Activated gamma-delta T cell treated with Interleukin-2 at 50 U/mL for 16 hours (primary cell): ENCODE measurements at places on chromosomes 3 and 15.

GRCh38 chr15:34691034-34691433 lies 63.8 kb downstream of the GJD2 start:
- DNase-seq: no peak

DNA sequence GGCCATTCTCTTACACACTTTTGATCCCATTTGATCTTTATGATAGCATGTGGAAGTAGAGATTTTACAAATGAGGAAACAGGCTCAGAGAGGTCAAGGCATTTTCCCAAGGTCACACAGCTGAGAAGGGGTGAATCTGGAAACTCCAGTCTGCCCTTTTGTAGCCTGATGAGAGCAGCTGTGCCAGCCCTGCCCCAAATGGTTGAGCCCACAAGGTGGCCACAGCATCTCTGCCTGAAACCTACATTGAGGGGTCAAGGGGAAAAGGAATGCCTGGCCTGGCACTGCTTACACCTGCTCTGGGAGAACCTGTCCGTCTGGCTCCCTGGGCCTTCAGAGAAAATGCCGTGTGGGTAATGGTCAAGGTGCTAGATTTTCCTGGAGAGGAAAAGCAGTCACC lies 200.2 kb upstream of the LINGO1 start:
- DNase-seq: no peak

DNA sequence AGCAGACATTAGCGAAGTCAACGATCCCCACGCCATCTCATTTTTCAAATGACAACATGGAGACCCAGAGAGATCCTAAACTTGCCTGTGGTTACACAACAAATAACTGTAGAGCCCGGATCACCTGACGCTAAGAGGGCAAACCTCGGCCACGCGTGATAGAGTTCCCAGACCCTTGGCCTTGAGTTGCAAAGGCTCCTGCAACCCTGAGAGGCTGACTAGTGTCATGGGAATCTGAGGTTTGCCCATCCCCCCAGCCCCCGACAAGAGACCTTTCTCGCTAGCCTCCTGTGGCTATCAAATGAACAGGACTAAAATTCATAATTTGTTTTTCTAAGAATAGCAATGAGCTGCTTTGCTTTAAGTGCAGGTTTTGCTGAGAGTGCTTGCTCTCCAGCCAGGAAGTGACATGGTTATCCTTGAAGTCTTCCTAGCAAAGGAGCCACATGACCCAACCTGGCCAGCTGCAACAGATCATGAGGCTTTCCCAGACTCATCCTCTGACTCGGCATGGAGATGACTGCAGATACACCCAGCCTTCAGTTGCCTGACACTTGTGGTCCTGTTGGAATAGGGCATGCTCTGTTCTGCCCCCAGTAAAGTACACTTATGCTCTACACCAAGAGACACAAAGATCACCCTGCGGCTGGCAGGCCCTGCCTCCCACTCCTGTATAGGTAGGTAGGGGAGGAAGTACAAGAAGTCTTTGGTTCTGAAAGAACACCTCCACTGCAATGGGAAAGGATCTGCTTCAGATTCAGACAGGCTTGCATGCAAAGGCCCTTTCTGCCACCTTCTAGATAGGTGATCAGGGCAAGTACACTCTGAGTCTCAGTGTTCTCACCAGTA lies 36.0 kb downstream of the MCF2L2 start:
- DNase-seq: no peak

DNA sequence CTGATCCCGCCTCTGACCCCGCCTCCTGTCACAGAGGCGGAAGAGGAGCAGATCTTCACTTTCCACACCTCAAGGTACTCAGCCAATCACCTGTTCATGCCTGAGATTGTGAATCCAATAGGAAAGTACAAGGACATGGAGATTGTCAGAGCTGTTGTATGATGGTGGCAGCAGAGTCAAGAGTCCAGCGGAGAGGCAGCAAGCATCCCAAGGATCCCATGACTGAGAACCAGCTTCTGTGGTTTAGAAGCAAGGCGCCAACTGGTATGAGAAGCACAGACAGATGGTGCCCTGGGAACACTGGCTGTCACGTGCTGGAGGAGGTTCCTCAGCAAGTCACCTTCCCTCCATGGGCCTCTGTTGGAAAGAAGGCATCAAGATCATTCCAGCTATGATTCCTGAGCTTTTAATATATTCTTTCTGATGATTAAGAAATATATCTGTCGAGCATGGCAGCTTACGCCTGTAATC lies 93.9 kb downstream of the CPN2 start:
- DNase-seq: no peak

DNA sequence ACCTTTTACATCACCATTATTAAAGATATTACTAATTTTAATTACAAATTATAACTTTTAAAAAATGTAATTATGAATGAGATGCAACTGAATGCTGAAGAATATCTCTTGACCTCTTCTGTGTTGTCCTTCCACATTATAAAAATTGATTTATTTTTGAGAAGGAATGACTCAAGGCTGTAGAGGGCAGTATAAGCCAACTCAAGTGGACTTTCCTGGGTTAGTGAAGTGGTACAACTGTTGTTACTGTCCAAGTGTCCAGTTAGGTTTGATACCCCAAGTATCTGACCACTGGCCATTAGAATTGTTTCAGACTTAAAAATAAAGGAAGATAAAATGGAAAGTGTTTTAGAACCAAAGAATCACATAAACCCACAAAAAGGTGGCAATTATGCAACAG lies 51.9 kb downstream of the BBX start:
- DNase-seq: no peak

DNA sequence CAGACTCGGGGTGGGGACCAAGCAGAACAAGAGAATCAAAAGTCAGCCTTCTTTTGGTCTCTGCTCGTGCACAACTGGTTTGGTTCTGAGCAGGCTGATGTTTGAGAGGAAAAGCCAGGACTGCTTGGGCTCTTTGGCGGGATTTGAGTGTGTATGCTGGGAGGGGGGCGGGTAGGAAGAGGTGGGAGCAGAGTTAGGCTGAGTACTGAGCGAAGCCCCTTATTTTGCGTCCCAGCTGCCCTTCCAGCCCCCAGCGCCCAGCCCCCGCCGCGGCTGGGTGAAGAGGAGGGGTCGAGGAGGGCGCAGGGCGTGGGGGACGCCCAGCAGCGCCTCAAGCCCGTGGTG lies 153.5 kb upstream of the GOLIM4 start:
- no peak for DNase-seq

- no peak for DNase-seq
Measured at GRCh38 chr3:27589795-27590194, 105.6 kb upstream of the SLC4A7 start.

DNA sequence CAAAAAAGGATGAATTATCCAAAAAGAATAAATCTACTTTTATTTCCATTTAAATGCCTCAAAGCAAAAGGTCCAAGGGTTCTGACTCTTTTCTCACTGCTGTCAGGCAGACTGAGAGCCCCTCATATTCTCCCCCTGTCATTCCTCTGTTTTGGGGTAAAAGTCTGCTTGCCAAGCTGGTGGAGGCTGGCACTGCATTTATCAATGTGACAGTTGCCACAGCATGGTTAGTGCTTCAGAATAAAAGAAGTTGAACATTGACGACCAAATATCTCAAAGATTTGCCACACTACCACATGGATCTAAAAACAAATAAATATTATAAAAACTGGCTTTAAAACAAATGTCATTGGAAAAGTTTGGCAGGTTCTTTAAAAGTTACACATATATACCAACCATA lies 89.2 kb upstream of the SNRK start:
- no peak for DNase-seq

DNA sequence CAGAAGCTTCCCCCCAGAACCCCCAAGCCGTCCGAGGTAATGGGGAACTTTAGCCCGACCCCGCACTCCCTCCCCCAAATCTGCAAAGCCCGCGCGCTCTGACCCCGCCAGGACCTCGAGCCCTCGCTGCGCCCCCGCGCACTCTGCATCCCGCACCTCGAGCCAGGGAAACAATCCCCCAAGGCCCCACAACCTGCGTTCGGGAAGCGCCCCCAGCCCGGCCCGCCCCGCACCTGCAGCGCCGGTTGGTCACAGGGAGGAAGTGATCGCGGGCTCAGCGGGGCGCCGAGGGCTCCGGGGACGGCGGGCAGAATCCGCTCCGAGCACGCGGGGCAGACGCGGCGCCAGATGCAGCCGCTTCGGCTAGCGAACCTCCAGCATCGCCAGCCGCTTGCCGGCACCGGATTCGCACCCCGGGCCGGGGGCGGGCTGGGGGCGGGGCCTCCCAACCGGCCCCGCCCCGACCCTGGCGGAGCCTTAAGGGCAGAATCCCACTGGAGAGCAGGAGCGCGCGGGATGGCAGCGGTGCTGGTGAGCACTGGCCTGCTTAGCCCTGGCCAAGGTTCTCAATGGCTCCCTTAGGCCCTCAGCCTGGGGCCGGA lies at the start of gene CAMKV:
CAMKV (minus strand) TSS at position 382 of the 602 bp plus-strand sequence. CDS start 7,518 bp downstream, outside the sequence.
- no peak for DNase-seq

DNA sequence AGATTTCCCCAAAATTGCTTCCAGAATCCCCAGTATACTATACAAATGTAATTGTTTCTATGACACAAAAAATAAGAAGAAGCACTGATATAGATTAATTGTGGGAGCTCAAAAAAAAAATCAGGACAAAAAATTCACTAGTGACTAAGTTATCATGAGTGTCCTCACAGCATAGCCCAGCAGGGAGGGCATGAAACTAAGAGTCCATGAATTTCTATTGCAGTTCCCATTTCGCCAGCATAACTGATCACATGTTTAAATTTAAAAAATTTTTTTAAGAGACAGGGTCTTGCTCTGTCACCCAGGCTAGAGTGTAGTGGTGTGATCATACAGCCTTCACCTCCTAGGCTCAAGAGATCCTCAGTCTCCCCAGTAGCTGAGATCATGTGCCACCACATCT lies 10.6 kb downstream of the NCEH1 start:
- no peak for DNase-seq

GRCh38 chr15:40282147-40282868 lies 556 bp downstream of the ANKRD63 start:
- DNase-seq: peak; percentile 46

GRCh38 chr3:118968111-118968510 lies 66.5 kb downstream of the IGSF11 start:
- no peak for DNase-seq

GRCh38 chr3:101340591-101340990 lies 20.2 kb upstream of the IMPG2 start:
- no peak for DNase-seq

- no peak for DNase-seq
Measured at GRCh38 chr3:135731546-135731945, 234.0 kb upstream of the PPP2R3A start.

- no peak for DNase-seq
Measured at GRCh38 chr15:84821501-84822021, 4.4 kb downstream of the ALPK3 start.

- DNase-seq: no peak
Measured at GRCh38 chr3:71488882-71489281, 94.6 kb downstream of the FOXP1 start.

GRCh38 chr15:31228980-31229826 lies 97.4 kb upstream of the KLF13 start:
- no peak for DNase-seq

DNA sequence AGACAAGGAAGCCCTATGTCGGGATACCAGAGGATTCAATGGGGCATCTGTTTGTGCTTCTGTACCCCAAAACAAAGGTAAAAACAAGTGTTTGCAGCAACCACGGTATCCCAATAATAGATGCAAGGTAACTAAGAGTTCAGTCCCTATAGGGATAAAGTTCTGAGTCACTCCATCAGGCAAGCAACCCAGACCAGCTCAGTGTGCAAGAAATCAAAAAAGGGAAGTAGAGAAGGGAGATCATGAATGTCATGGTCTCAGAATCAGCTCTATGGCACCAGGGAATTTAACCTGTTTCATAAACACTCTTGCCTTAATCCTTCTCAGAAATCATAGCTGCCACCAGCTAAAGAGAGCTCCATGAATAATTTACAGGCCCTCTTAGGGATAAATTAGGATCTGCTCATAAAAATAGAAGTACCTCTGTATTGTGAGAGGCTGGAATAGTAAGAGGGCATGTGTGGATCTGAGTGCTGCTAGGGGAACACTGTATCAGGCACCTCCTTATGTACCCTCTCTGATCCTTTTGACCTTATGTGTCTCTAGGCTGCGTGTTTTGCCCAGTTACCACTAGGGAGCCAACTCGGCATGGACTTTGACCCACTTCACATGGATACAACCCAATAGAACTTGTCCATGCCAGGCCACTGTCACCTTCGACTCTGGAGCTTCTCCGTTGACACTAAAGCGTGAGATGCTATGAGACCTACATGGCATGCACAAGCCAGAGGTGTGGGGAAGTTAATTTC lies 754.6 kb downstream of the AGBL1 start:
- DNase-seq: no peak

GRCh38 chr3:23387286-23387918 lies 184.3 kb downstream of the UBE2E2 start:
- DNase-seq: no peak

DNA sequence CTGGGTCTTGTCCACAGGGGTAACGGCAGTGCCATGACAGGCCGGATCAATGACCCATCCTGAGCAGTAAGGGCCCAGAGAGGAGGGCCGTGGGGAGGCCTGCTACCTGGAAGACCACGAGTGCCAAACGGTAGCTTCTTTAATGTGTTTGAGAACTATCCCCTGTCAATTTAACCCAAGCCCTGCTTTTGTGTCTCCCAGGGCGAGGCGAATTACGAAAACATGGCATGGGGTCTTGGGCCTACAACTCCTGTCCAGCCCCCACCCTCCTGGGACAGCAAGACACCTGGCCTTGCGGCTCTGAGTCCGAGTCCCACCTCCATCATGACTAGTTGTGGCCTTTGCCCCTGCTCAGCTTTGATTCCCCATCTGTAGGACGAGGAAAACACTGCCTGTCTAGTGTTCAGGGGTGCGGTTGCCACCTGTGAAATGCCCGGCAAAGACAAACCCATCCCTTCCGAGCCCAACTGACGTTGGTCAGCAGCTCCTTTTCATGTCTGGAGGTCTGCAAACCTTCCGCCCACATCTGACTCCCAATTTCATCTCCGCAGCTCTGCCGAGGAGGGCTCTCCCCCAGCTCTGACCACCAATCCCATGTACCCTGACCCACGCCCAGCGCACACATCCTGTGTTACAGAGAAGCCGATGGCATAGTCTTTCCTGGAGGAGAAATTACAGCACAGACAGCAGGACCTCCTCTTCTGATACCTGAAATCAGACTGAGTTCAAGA lies 28.9 kb upstream of the SNRPA1 start:
- DNase-seq: no peak

- DNase-seq: no peak
Measured at GRCh38 chr15:43105077-43105736, 631 bp downstream of the UBR1 start.

DNA sequence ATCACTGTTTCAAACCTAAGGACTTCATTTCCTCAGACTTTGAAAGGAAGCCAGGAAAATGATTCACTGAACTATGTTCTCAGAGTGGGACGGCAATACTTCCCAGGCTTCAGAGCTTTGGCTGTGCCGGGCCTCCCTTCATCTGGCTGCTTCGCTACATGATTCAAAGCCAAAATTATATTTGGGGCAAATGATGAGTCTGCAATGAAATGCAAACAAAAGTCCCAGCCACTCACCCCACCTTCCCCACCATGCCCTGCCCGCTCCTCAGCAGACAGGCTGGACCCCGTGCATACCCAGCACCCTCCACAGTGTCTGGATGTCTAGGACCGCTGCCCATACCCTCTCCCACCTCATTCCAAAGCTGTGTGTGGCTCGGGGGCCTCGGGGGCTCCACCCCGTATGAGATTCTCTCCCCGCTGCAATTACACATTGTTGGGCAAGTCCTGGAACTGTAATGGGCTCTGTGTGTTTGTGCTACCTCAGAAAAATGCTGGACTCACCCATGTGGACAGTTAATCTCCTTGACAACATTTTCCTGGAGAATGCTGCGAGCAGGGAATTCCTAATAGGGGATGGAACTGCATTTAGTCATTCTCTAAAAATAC lies 32.2 kb downstream of the ATP10A start:
- DNase-seq: no peak
